ENCODE measurements at places on chromosomes 5 and 9.

- DNase-seq, result no peak
Measured at GRCh38 chr5:16464231-16464630, 1.4 kb downstream of the ZNF622 start.

- no peak for DNase-seq
Measured at GRCh38 chr5:86879086-86879485, 261.3 kb downstream of the COX7C start.

DNA sequence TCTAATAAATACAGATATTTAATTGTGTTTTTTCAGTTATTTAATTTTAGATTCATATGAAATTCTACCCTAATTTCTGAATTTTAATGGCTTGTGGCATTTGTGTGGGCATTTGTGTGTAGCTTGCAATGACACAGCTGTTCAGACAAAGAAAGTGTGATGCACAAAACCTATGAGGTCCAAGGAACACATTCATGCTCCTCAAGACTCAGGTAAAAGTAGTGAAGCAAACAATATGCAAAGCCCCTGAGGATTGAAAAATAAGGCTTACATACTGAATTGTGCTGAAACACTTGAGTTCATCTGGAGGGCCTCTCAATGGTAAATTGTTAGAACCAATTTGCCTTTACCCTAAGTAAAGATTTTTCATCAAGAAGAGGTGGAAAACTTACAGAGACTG lies 28.1 kb downstream of the IL7R start:
- DNase-seq, result no peak

- no peak for DNase-seq
Measured at GRCh38 chr9:83433846-83434245, 104.4 kb downstream of the FRMD3 start.

- no peak for DNase-seq
Measured at GRCh38 chr5:178238711-178239592, 6.3 kb upstream of the PHYKPL start.

- DNase-seq, result no peak
Measured at GRCh38 chr9:34457266-34458012, 931 bp downstream of the FAM219A start.

DNA sequence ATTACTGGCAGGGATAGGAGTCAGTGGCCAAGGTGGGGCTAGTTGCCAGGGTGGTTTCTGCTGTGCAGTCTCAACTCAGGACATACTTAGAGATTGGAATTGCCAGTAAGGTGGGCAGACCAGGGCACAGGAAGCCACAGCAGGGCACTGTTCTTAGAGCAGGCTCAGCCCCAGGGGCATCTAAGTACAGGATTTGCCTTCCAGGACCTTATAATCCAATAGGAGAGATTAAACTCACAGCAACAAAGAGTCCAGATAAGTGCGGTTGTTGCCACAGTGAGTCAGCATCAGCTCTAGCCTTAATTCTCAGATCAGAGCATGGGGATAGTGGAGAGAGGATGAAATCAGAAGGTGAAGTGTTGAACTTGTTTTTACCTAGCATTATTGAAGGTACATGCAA lies 265.8 kb upstream of the TRPC7 start:
- no peak for DNase-seq

GRCh38 chr9:129891569-129891968 lies 56.3 kb downstream of the USP20 start:
- no peak for DNase-seq

- no peak for DNase-seq
Measured at GRCh38 chr9:95383845-95384244, 66.3 kb upstream of the FANCC start.

DNA sequence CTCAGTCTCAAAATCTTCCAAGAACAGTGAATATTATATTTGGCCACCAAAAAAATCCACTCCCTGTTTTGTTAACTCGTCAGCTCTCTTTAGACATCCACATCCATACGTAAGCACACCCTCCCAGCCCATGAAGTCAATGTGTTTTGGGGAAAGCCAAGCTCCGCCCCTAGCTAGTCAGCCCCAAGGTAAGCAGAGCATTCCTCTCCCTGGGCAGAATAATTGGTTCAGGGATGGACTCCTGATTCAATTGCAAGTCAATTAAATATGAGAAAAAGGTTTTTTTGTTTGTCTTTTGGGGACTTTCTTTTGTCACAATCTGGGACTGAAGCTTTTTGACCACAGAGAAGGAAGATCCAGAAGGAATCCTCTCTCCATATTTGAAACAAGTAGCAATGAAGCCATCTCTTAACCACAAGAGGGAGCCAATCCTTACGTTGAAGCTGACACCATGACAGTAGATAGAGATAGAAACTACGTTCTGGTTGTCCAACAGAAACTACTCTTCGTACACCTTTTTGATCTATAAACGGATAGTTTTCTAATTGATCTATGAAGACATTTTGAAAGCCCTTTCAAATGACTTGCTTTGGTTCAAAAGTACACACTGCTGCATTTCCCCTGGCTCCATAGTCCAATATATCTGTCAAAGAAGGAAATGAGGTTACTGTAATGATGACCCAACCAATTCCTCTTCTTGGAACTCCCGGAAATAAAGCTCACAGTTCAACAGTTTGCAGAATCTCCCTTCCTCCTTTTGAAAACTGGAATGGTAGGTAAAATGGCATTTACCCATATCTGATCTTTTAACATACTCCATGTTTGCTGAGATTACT lies 166.4 kb downstream of the TLE1 start:
- no peak for DNase-seq

GRCh38 chr9:134214766-134215419 lies 50.5 kb upstream of the RNU6ATAC start:
- DNase-seq, result no peak

DNA sequence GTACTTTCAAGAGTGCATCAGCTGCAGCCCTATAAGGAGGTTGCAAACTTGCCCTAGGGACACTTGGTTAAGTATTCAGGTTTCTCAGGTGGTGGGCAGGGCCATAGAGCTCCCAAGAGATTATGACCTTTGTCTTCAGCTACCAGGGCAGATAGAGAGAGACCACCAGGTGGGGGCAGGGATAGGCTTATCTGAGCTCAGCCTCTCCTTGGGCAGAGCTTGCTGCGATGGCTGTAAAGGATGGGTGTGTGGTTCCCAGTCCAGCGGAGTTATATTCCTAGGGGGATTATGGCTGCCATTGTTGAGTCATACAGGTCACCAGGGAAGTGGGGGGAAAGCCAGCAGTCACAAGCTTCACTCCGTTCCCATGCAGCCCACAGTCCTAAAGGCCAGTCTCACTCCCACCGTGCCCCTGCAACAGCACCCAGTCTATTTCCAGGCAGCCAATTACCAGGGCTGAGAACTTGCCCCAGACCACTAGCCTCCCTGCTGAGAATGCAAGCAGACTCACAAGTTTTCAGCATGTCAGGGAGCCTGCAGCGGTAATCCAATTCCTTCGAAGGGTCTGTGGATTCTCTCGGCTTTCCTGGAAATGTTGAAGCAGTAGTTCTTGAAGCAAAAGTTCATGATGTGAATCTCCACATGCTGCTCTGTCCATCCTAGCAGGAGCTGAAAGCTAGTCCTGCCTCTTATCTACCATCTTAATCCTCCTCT lies 151.5 kb downstream of the SLC12A2 start:
- DNase-seq, result no peak

DNA sequence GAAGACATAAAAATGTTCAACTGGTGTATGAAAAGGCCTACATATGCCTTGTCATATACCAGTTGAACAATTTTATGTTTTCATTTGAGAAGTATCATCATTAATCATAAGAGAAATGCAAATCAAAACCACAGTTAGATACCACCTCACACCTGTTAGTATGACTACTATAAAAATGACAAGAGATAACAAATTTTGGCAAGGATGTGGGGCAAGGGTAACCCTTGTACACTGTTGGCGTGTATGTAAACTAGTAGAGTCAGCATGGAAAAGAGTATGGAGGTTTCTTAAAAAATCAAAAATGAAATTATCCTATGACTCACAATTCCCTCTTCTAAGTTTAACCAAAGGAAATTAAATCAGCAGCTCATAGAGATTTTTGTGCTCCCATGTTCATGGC lies 250.4 kb upstream of the ST8SIA4 start:
- DNase-seq, result no peak

DNA sequence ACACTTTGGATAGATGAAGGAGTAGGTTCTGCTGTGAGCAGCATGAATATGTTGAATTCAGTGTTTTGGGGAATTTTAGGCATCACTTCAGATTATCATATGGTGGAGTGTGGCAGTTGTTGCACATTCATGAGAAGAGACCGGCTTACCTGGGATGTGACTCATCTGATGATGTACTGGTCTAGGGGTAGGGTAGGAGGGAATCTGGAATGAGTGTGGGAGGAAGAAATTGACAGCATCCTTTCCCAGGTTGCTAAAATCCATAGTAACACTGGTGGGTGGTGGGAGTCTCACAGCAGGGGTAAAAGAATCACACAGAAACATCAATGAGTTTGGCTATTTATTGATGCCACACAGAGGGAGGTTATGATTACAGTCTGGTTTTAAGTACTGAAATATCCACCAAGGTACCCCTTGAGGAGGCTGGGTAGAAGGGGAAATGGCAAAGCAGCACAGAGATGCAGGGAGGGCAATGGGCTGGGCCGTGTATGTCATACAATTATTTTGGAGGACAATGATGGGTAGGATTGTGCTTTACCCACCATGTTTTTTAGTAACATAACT lies 82.5 kb downstream of the TARS1 start:
- no peak for DNase-seq

- no peak for DNase-seq
Measured at GRCh38 chr5:145499483-145499882, 335.7 kb downstream of the PRELID2 start.

- DNase-seq, result peak; percentile 54
Measured at GRCh38 chr9:111483439-111483857, 735 bp downstream of the ECPAS start.

DNA sequence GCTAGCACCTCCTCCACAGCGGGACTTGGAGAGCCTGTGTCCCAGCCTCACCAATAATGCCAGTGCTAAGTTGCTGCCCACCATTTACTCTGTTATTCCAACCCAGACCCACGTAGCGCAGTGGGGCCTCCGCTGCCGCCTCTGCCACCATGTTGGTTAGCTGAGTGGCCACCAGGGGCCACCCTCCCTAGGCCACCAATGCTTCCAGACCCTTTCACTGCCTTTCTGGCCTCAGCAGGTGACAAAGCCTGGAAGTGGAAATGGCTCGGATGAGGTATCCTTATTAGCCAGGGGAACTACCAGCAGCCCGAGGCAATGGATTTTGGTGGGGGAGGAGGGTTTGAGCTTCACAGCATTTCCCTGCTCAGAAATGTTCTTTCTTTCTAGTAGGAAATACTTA lies 110.1 kb downstream of the OSTF1 start:
- DNase-seq, result no peak

DNA sequence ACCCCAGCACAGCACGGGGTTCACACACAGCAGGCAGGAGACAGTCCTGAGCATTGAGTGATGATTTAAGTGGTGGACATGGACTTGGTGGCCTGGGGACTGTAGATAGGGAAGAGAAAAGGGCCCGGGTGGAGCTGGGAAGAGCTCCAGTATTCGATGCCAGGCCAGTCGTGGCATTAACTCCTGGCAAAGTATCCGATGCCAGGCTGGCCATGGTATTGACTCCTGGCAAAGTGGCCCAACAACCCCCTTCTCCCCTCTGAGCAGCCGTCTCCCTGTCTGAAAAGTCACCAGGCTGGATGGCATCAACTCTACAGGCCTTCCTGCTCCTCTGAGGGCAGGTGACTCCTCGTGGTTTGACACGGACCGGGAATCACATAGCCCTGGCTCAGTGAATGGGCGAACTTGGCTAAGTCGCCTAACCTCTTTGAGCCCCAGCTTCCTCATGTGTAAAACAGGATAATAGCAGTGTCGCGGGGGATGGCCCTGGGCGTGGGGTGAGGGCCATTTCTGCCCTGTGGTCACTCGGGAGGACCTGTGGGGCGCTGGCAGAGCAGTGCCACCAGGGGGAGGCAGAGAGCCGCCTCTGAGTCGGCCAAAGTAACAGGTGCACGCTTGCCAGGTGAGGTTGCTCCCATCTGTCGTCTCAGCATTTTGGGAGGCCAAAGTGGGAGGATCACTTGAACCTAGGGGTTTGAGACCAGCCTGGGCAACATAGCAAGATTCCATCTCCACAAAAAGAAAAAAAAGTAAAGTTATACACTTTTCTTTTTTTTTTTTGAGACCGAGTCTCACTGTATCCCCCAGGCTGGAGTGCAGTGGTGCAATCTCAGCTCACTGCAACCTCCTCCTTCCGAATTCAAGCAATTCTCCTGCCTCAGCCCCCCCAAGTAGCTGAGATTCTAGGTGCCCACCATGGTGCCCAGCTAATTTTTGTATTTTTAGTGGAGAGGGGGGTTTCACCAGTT lies 5.7 kb upstream of the SEC16A start:
- DNase-seq, result peak; percentile 56

- no peak for DNase-seq
Measured at GRCh38 chr9:97365634-97366033, 46.3 kb upstream of the TDRD7 start.

DNA sequence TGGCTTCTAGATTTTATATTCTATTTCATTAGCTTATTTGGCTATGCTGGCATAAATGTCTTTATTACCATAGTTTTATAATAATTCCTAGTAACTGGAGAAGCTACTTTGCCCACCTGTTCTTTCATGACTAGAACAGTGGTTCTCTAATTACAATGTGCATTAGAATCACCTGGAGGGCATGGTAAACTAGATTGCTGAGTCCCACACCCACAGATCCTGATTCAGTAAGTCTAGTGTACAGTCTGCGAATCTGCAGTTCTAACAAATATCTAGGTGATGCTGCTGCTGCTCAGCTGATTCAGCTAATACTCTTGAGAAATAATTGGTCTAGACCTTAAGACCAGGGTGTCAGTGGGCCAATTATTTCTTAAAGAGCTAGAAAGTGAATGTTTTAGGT lies 35.5 kb downstream of the RNF38 start:
- no peak for DNase-seq
